ENCODE measurements at places on chromosomes 7 and 10. TPM values are rescaled to one million over a fixed set of nuclear protein-coding genes. Genes with fewer than 3 reads are reported as not detected.

GRCh38 chr10:19845503-19846368, 29.5 kb downstream of the PLXDC2 start:
- DNase-seq = no peak

- DNase-seq = no peak
Measured at GRCh38 chr7:50775836-50776235, 6.9 kb downstream of the GRB10 start.

DNA sequence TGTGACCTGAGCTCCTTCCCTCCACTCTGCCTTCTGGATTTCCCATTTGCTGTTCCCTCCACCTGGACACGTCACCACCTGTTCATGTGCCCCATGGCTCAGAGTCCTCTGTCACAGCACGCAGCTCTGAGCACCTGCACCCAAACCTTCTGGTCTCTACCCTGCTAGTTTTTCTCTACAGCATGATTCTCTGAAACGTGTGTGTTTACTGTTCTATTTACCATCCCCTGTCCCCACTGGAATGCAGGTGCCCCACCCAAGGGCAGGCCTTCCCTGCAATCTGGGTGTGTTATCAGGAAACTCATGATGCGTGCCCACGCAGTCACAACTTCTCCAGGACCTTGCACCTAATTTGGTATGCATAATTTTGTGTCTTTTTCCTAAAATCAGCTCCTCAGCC, 284.4 kb upstream of the IGFBP3 start:
- no peak for DNase-seq

DNA sequence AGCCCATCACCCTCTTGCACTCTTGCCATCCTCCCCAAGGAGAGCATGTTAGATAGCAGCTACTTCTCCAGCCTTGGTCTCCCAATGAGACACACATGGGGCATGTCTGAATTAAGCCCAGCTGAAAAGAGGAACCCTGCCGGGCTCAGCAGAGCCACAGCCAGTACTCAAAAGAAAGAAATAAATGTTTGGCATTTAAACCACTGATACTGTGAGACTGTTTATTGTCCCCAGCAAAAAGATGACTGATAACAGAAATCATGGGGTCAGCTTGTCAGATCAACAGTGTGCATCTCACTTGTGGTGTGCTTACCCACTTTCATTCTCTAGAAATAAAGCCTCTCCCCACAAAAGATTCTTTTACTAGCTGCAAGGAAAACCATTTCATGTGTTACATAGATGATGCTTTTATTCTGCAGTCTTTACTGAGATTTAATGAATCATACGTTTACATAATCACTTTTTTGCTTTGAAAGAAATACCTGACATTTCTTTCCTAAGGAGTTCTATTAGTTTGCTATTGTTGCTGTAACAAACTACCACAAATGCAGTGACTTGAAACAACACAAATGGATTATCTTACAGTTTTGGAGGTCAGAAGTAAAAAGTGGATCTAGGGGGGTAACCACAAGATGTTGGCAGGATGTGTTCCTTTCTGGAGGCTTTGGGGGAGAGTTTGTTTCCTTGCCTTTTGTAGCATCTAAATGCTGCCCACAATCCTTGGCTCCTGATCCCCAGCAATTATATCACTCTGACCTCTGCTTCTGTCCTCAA, 20.9 kb downstream of the ANKRD7 start:
- DNase-seq = no peak

GRCh38 chr10:7605565-7606295, 61.0 kb downstream of the ITIH5 start:
- DNase-seq = no peak

DNA sequence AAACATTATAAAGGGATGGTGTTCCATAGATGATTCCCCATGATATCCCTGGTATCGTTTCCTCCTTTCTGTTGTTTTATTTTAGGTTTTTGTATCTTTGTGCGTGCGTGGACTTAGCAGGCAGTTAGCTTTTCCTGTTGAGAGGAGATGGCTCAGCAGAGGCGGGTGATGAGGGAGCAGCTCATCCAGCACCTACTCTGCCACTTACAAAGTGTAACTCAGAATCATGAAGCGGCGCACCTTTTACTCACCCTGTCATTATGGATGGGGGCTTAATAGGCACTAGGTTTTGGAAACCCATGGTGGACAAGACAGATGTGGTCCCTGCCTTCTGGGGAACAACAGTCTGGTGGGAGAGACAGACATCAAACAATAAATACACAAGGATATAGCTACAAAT, 17.1 kb downstream of the FAM241B start:
- DNase-seq = no peak

GRCh38 chr7:5226921-5227785, 37.1 kb downstream of the WIPI2 start:
- DNase-seq = peak; percentile 34

DNA sequence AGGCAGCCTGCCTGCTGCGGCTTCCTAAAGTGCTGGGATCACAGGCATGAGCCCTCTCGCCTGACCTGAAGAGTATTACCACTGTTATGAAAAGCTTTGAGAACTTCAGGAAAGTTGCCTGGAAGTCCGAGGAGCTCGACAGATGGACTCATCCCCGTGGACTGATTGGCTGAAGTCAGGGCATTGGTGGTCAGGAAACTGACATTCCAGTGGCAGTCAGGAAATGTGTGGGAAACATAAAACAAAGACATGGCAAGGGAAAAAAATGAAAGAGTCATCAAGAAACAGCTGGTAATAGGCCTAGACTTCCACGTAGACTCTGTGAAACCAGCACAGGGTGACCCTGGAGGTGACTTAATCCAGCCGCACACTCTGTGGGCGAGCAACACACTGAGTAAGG, 123.3 kb downstream of the CDH23 start:
- DNase-seq = no peak

DNA sequence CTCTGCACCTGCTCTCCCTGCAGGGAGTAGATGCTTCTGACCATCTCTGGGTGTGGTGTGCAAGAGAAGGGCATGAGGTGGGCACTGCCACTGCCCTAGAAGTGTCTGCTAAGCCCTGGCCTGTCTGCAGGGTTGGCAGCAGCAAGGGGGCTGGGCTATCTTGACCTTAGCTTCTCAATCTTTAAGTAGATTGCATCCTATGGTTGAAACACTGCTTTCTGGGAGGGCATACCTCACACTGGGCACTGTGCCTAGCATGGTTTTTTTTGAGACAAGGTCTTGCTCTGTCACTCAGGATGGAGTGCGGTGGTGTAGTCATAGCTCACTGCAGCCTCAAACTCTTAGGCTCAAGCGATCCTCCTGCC, 54.9 kb downstream of the CLIP2 start:
- no peak for DNase-seq

- DNase-seq = no peak
Measured at GRCh38 chr7:92830532-92831110, 5.8 kb downstream of the CDK6 start.

DNA sequence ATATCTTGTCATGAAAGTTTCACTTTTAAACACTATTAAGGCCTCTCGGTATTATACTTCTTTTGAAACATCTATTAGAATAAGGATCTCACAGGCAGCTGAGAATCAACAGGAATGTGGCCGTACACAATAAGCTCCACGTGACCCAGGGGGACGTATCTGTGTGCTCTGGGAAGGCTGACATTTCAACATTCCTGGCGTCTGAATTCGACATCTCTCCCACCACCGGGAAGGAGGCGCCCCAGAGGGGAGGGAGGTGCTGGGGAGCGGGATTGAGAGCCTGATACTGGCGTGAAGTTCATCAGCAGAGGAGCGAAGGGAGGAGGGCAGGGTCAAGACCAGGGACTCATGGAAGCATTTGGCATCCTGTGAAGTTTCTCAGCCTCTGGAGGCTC, 401.3 kb downstream of the DNAJB6 start:
- no peak for DNase-seq

Gene PTPRE
- total RNA-seq = 48.7 TPM

Gene VSTM2A
- 2.5 TPM for total RNA-seq

Measured in Peyer's patch (tissue), 4 donors.